K562 (cell line): ENCODE measurements at places on chromosomes 12 and 14. TPM values are rescaled to one million over a fixed set of nuclear protein-coding genes. Genes with fewer than 3 reads are reported as not detected.
A peak's percentile ranks its signal among the peaks of the same experiment; 100 is the strongest.

- H3K27me3 ChIP-seq = no peaks in the 10 kb centered on the region
- H3K27ac ChIP-seq = no peak overlapping the region
- no peaks in the 10 kb centered on the region for H3K4me1 ChIP-seq
- no peak for DNase-seq
- no peak overlapping the region for H3K4me3 ChIP-seq
Measured at GRCh38 chr12:8906266-8907180, 7.8 kb upstream of the PHC1 start.

ARHGAP9 gene
- total RNA-seq = 5.9 and 6.0 TPM in 2 replicates

- no peaks in the 10 kb centered on the region for H3K27me3 ChIP-seq
- peaks cover 16% of the 10 kb centered on the region; the same call in 2 of the 3 replicates for H3K4me1 ChIP-seq
- H3K4me3 ChIP-seq = no peak overlapping the region
- peak; percentile 56 for DNase-seq
- no peaks in the 10 kb centered on the region for H3K36me3 ChIP-seq
Measured at GRCh38 chr14:72742118-72742837, 151.6 kb downstream of the DPF3 start.

DNA sequence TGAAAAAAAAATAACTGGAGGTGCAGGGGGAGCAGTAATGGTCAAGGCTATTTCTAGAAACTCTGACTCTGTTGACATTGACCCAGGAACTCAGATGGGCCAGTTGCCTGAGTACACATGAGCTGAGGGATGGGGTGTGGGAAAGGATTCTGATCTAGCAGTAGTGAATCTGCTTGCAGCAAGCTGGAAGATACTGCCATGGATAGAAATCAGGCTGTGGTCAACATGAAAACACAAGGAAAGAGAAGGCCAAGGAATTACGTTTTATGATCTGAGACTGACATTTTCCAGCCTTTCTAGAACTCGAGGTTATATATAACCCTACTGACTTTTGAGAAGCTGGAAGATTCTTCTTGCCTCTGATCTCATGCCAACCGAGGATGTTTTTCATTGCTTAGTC lies 90.0 kb downstream of the ANO6 start:
- no peak overlapping the region for H3K27ac ChIP-seq
- DNase-seq = no peak
- H3K36me3 ChIP-seq = 0 out of 3 replicates have a peak, but pooled peaks cover 4% of the 10 kb centered on the region
- H3K4me3 ChIP-seq = no peak overlapping the region
- no peaks in the 10 kb centered on the region for H3K27me3 ChIP-seq

DNA sequence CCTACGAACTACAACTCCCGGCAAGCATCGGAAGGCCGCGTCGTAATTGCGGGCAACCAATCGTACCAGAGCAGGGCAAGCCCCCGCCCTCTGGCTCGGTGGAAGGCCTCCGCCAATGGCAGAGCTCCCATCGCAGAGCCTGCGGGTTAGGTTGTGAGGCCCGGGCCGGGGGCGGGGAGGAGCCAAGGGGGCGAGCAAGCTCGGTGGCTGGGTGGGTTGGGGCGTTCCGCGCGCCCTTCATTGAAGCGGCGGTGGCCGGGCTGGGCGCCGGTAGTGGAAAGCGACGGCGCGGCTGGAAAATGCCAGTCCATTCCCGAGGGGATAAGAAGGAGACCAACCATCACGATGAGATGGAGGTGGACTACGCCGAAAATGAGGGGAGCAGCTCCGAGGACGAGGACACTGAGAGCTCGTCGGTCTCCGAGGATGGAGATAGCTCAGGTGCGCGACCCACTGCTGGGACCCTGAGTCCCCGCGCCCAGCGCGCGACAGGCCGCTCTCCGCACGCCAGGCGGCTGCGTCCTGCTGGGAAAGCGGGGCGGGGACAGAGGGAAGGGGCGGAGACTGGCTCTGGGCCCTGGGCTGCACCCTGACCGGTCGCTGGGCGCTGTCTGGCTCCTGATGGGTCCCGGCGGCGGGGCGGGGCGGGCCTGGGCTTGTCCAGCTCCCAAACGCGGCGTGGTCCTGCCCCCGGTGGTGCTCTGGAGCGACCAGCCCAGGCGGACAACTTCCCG lies at the start of gene BRMS1L:
Gene BRMS1L (plus strand): TSS at position 121 of the 734 bp plus-strand sequence. CDS start 179 bp downstream, at position 300.
- peaks cover 3% of the 10 kb centered on the region; the same call in 1 of the 2 replicates for H3K4me1 ChIP-seq
- peak within 1 kb of the TSS; percentile 78 for H3K4me3 ChIP-seq
- no peaks in the 10 kb centered on the region for H3K27me3 ChIP-seq
- DNase-seq = peak; percentile 92
